Right hindlimb (tissue), 1 donor: ENCODE measurements at places on chromosomes 4 and X.

GRCh38 chr4:139557556-139558110 lies 1.6 kb upstream of the SETD7 start:
- no peak for DNase-seq

DNA sequence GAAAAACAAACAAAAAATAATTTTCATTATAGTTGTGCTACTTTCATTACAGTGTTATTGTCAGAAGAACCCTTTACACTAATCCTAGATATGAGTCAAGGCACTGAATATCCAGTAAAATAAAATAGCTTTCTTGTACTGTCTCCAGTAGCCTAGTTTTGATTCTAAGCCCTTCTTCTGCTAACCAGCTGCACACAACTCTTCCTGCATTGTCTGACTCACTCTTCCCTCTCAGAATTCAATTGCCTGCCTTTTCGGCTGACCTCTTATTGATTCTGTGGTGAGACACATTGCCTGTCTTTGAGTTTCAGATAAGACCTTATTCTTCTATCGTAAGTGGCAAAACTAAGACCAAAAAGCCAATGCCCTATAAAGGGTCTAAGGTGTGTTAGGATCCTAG lies 26.7 kb upstream of the PCDH18 start:
- no peak for DNase-seq

GRCh38 chrX:136258951-136259350 lies 7.8 kb upstream of the MAP7D3 start:
- no peak for DNase-seq

- no peak for DNase-seq
Observed at GRCh38 chrX:123493857-123494256, 239.0 kb downstream of the THOC2 start.

DNA sequence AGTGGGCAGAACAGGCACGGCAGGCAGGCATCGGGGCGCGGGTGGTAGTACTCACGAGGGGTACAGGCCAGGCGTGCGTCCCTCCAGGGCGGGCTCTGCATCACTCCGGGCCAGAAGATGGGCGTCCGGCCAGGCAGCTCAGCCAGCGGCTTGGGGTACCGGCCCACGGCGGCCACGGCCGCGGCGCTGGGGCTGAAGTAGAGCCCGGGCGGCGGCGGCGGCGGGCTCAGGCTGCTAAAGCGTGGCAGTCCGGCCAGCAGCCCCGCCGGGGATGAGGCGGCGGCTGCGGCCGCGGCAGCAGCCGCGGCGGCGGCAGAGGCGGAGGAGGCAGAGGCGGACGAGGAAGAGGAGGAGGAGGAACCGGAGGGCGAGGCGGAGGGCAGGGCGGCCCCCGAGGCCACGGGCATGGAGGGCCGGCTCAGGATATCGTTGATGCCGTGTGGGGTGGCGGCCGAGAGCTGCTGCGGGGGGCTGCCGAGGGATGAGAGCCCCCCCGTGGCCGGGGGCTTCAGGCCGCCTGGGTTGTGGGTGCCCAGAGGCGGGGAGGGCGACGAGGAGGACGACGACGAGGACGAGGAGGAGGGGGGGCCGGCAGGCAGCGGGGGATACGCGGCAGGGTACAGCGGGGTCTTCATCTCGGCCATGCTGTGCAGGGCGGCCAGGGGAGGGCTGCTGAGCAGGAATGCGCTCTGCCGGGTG lies 1.4 kb downstream of the NKX6-1 start:
- no peak for DNase-seq

- no peak for DNase-seq
Observed at GRCh38 chrX:111850975-111851374, 25.0 kb upstream of the TRPC5OS start.

- no peak for DNase-seq
Observed at GRCh38 chr4:10608501-10609219, 75.9 kb downstream of the CLNK start.
